GM23338 (cell line): ENCODE measurements at places on chromosomes 6 and 20.
A peak's percentile ranks its signal among the peaks of the same experiment; 100 is the strongest.

GRCh38 chr6:88626460-88626859, 337.0 kb downstream of the RNGTT start:
- no peak for DNase-seq

GRCh38 chr6:74967821-74968220, 238.0 kb downstream of the COL12A1 start:
- peak; percentile 20 for DNase-seq

GRCh38 chr20:63169681-63170080, 46.2 kb downstream of the YTHDF1 start:
- DNase-seq = no peak

DNA sequence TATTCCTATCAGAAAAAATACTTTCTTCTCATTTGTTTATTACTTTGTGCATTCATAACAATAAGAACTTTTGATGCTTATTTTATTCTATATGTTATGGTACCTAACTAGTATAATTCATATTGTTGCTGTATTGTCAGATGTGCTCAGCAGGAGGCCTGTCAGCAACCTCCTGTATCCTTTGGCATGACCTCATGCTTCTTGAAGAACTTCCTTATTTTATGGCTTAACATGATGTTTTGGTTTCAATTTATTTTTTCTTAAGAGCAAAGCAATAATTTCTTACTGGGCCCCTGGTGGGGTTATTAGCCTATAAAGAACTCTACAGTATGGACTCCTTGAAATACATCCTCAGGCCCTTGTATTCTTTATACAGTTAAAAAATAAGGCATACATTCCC, 17.3 kb downstream of the GGTLC1 start:
- DNase-seq = no peak

GRCh38 chr6:3133515-3133914, 15.0 kb downstream of the BPHL start:
- peak; percentile 45 for DNase-seq

DNA sequence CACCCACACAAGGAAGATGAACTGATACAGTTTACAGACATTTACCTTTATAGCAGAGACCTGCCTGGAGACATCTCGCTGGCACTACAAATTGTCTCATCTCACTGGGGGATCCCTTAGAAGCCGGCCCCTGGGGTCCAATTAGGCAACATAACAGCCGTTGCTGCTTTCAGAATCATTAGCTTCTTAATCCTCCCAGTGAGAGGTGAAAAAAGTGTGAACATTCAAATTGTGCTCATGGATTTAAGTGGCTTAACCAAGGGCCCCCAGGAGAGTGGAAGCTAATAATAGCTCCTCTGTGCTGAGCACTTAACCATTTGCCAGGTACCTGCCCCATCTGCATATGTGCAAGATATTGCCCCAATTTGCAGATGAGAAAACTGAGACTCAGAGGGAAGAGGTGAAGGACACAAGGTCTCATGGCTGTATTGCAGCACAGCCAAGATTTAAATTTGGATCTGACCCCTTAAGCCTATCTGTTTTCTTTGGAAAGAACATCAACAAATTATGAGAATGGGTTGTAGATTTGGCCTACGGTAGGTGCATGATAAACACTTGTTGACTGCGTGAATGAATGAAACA, 101.0 kb downstream of the EYA2 start:
- no peak for DNase-seq

- no peak for DNase-seq
These were observed 15.9 kb upstream of the PCK1 start for GRCh38 chr20:57544838-57545564.

DNA sequence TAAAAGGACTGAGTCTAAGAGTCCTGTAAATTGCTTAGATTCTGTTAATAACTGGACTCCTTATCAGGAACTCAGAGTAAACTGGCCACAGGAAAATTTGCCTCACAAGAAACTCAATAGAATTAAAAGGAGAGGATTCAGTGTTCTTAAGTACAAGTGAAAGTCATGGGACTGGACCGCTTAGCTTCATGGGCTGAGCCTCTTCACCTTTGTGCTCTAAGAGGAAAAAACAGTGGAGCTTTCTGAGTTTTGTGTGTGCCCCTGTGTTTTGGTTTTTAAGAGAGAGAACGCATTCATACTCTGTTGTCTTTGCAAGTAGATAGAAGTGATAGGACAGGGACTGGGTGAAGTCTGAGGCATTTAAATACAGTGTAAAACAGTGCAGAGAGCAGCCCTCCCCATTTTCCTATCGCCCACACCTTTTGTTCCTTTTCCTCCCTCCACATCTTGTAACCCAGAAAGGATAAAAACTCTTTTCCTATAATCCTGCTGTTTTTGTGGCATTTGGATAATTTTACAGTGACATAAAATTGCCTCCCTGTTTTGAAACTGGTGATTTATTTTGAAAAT, 49.6 kb downstream of the FOXO3 start:
- no peak for DNase-seq

GRCh38 chr6:117989086-117989485, 82.0 kb downstream of the SLC35F1 start:
- no peak for DNase-seq

DNA sequence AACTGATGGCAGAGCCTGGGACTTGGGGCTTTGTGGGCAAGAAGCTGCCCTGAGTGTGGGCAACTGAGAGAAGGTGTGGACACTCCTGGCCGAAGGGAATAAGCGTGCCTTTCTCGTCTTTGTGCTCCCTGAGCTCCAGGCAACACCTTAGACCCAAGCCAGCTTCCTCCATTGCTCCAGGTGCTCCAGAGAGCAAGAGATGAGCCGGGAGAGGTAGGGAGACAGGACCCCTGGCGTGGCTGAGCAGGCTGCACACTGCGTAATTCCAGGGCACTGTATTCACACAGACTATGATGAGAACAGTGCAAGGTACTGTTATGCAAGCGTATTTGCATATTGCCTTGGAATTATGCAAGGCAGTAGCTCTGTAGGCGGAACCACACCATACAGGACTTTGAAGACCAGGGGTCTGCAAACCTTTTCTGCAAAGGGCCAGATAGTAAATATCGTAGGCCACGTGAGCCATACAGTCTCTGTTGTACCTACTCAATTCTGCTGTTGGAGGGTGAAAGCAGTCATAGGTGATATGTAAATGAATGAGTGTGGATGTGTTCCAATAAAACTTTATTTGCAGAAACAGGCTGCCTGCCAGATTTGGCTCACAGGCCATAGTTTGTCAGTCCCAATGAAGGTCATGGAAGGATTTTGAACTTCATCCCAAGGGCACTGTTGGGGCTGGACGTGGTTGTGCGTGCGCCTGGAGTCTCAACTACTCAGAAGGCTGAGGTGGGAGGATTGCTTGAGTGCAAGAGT, 42.1 kb upstream of the FAM83D start:
- no peak for DNase-seq

- no peak for DNase-seq
These were observed 995 bp downstream of the STK4 start for GRCh38 chr20:44967207-44967807.

DNA sequence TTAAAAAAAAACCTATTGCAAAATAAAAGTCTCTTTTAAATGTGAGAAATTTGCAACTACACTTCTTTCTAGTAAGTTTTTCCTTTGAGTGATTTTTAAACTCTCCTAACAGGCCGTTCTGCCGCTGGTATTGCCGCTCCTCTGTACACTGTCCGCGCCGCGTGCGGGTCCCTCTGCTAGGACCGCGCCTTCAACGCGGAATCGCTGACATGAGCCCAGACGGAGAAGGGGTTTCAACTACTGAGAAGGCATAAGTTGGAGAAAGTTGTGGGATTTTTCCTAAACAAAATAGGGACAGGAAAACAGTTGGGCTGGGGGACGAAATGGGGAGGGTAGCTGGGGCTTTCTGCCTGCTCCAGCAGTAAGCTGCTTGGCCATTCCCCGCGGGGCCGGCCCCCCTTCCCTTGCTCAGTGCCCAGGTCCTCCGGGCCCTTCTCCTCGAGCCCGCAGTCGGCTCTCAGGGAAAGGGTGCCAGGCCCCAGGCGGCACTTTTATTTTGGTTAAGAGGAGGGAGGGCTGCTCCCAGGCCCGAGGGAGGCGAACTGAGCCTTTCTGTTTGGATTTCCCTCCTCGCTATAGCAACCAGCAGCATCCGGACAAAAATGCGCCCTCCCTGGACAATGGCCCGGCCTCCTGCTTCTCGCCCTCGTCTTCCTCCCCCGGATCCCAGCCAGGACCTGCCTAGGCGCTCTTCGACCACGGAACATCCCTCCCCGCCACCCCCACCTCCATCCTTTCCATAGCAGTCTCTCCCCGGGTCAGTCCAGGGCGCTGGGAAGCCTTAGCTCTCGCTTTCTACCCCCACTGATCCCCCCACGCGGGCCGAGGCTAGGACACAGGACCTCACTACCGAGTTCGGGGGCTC, 6.8 kb upstream of the POU3F2 start:
- DNase-seq = peak; percentile 90

DNA sequence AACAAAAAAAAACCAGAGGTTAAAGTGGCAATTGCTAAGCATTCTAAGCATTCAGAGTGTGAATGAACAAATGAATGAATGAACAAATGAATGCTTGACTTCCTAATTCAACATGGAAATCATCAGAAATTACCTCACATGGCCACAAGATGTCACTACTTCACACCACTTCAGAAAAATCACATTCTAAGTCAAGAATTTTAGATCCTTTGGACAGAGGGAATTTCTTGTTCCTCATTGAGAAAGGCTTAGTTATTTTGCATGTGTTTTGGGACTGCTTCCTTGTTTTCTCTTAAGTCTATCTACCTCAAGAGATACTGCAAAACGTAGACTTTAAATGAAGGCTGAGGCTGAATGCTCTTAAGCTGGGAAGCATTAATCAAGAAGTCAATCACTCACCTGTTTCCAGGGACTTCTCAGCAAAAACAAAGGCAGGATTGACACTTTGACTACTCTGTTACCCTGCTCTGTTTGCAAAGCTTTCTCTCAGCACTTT, 120.2 kb downstream of the MBOAT1 start:
- DNase-seq = peak; percentile 80

DNA sequence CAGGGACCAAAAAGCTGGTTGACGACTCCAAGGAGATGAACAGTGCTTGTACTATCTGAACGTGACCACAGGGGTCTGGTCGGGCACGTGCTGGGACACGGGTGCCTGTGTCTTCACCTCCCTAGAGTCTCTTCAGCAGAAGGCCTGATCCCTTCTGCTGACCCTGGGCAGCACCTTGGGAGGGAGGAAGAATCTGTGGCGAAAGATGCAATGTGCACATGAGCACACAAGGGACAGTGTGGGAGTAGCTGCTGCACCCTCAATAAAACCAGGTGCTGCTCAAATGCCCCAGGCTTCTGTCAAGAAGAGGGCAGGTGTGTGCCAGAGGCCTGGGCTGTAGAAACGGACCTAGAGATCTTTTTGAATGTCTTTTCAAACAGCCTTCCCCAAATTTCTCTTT, 130.6 kb upstream of the THBS2 start:
- DNase-seq = no peak

DNA sequence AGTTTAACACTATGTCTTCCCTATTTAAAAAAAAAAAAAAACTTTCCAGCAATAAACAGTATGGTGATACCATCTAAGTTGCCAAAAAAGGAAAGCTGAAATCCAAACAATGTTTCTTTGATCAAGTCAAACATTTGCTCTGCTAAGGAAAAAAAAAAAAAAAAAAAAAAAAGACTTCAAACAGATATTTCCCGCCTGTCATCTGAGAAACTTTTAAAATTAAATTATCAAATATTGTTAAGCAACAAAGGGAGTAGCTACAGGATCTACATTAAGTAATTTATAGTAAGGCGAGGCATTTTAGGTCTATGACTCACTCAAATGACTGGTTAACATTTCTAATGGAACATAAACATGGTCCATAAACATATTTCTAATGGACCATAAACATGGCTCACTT, 121.2 kb downstream of the DST start:
- no peak for DNase-seq

DNA sequence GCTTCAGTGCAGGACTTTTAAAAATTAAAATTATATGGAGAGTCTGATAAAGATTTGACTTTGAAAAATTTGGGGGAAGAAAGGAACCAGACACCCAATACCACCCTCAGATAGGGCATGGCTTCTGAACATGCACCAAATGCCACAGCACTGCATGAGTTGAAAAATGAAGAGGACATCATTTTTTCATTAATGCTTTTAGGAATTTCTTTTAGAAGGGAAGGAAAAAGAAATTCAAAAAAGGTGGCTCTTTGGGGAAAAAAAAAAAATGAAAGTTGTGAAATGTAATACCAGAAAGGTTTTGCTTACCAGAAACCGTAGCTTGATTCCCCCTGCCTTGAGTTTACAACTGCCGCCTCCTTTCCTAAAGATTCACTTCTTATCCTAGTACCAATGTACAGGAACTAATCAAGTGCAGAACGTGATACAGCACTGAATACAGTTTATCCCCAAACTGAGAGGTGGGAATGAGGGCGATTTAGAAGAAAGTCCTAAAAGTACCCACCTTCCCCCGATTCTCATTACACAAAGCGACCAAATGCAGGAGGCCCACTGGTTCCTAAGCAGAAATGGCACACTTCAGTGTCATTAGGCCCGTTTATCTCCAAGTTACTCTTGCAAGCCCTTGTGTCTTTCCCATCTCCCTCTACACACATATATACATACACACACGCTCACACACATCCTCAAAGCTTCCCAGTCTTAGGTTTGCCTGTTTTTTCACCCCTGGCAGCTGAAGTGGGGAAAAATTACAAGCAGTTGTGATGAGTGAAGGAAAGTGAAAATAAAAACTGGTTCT, 2.8 kb downstream of the PPP1R10 start:
- DNase-seq = no peak

DNA sequence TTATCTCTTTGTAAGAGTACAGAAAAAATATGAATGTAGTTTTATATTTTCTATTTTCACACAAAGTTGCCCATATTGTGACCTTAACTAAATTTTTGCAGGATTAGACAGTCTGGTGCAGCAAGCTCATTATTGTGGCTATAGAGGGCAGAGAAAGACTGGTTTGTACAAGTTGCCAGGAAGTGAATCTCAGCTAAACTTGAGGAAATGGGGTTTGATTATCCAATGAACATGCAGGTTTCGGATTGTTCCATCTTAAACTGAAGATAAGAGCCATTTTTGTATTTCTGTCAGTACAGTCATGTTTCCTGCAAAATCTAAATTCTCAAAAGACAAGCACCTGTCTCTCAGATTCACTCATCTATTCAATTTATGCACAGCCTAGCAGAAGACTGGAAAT, 390.9 kb downstream of the MMUT start:
- DNase-seq = no peak

DNA sequence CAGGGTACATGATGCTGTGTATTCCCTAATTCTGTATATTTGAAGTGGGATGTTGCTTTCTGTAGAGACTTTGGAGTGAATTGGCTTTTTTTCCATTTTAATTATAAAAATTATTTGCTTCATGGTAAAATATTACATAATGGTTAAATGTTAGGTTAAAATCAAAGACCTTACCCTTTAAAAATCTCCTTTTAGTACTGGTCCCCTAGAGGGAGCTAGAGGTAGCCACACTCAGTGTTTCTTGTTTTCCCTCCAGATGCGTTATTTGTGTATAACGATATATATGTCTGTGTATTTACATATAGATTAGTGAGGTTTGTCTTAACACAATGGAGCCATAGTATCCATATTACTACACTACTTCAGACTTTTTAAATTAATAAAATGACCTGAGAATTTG, 146.7 kb downstream of the PLCB4 start:
- peak; percentile 61 for DNase-seq

- DNase-seq = no peak
These were observed 276.9 kb upstream of the SUPT3H start for GRCh38 chr6:45654673-45655072.
